ENCODE measurements at places on chromosomes 2 and 18.

GRCh38 chr18:57527556-57528229 is 58.8 kb downstream of the FECH start:
- no peak for DNase-seq

GRCh38 chr2:39119732-39120520 is 925 bp downstream of the SOS1 start:
- DNase-seq, result peak; percentile 54

GRCh38 chr18:75896865-75897264 is 469.4 kb upstream of the SMIM21 start:
- DNase-seq, result no peak

GRCh38 chr18:10557085-10557677 is 31.4 kb downstream of the NAPG start:
- DNase-seq, result no peak

DNA sequence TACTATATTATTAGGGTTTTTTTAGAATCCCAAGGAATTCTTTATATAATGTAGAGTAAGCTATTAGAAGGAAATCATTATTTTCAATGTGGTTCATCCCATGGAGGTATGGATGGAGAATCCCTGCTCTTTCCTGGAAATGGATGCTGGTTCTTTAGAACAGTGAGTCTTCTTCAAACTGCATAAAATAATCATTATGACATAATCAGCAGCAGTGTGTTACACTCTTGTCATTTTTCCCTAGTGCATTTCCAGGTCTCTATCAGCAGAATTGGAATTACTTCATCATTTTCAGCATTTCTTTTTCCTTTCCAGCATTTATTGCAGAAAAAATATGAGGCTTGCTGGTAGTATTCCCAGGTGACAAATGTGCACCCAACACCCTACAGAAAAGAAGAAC is 168.1 kb downstream of the ETAA1 start:
- DNase-seq, result no peak

GRCh38 chr2:237101118-237101979 is 15.7 kb downstream of the COPS8 start:
- DNase-seq, result no peak

GRCh38 chr2:71243634-71244301 is 16.9 kb upstream of the PAIP2B start:
- DNase-seq, result no peak

DNA sequence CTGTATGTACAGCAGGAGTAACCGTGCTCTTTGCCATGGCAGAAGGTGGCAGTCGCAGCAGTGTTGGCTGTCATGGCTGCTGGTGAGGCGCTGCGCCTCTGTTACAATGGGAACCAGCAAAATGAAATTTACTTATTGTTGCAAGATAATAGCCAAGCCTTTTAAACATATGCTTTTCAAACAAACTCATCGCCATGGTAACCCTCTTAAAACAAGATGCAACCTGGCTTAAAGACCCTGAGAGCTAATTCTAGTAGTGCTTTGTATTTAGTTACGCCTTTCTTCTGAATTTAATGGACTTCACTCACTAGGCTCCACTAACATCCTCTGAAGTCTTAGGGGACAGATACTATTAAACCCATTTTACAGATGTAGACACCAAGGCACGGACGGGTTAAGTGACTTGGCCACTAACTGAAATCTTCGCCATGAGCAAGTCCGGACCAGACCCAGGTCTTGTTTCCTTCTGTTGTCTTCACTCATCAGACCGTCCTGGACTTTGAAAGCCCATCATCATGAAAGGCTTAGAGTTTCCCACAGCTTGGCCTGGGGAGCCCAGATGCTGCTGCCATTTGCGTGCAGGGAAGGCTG is 111.6 kb upstream of the ODC1 start:
- no peak for DNase-seq

DNA sequence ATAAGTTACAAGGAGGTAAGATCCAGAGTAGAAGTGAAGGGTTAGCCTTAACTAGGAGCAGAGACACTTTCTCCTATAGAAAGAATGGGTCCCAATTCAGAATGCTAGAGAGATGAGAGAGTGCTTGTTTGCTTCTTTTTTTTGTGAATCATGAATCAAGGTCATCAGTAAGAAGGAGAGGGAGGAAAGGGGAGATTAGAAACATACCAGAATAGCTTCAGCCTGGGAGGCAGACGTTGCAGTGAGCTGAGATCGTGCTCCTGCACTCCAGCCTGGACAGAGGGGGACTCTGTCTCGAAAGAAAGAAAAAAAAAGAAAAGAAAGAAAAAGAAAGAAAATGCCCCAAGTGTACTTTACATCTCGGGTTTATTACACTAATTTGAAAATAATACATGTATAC is 55.8 kb upstream of the SLC35F5 start:
- no peak for DNase-seq

DNA sequence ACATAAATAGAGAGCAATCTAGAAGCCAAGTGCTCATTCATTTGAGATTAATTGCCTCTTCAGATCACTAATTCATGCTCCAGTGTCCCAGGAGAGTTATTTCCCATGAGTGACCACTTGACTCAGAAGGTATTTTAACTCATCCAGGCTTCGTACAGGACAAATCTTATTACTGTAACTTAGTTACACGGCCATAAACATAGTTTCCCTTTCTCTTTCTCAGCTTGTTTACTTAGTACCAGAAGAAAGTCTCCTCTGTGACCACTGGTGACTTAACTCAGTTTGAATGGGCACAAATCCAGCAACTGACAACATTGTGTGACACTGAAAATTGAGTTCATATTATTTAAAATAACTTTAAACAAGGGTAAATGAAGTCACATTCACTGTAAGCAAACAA is 25.3 kb downstream of the MMADHC start:
- DNase-seq, result no peak

GRCh38 chr2:99348173-99348572 is 11.0 kb downstream of the EIF5B start:
- no peak for DNase-seq

- DNase-seq, result no peak
Observed at GRCh38 chr18:32871786-32872185, 99.0 kb upstream of the KLHL14 start.

GRCh38 chr2:101623031-101623521 is 74.4 kb upstream of the MAP4K4 start:
- DNase-seq, result no peak

DNA sequence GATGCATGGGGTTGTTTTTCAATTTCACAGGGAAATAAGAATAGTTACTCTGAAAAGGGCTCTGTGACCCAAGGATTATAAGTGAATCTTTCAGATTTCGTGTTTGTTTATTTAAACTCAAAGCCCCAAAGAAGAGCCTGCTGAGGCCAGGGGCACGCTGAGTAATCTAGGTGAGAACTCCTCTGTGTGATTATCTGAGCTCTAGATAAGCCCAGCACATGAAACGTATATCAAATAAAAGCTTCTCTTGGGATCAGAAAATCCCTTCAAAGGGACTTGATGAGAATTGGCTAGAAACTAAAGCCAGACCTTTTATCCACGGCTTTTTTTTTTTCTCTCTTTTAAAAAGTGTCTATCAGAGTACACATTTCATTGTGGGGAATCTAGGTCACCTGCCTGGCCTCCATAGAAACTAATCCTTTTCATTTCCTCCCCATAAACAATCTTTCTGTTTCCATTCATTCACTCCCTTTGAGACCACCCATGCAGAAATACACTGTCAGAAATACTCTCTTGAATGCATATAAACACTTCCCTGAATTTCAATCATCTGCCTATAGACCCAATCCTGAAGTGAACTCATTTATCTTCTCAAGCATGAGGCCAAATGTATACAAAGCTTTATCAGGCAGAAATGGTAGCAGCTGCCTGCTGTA is 137.4 kb downstream of the RIT2 start:
- DNase-seq, result no peak

- no peak for DNase-seq
Observed at GRCh38 chr2:178485356-178485755, 5.1 kb downstream of the PLEKHA3 start.

DNA sequence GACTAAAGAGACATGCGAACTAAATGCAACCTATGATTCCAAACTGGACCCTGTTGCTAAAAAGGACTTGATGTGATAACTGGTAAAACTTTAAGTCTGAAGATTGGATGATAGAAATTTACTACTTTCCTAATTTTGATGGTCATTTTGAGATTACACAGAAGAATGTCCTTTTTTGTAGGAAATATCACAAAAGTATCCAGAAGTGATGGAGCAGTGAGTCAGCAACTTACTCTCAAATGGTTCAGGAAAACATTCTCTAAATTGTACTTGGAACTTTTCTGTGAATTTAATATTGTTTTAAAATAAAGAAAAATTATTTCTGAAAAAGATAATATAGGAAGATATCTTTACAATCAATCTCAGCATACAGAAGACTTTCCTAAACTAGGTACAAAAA is 19.9 kb downstream of the MBOAT2 start:
- DNase-seq, result no peak

DNA sequence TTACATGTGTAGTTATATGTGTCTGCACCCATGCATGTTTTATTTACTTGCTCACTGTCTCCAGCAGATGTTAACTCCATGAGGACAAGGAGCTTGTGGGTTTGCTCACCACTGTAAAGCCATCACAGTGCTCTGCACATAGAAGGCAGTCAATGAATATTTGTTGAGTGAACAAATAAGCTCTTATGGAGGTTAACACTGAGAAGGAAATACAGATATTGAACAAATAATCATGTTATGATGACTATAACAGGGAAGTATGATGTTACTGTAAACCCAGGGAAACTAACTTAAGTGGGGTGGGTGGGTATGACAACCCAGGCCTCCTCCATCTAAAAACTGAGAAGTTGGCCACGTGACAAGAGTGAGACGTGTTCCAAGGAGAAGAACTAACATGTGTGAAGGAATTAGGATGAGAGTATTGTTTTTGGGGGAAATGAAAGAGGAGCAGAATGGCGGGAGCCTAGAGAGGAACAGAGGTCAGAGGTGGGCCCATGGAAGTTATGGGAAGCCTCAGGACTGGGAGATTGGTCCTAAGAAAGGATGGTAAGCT is 6.0 kb upstream of the FAM117B start:
- DNase-seq, result no peak

DNA sequence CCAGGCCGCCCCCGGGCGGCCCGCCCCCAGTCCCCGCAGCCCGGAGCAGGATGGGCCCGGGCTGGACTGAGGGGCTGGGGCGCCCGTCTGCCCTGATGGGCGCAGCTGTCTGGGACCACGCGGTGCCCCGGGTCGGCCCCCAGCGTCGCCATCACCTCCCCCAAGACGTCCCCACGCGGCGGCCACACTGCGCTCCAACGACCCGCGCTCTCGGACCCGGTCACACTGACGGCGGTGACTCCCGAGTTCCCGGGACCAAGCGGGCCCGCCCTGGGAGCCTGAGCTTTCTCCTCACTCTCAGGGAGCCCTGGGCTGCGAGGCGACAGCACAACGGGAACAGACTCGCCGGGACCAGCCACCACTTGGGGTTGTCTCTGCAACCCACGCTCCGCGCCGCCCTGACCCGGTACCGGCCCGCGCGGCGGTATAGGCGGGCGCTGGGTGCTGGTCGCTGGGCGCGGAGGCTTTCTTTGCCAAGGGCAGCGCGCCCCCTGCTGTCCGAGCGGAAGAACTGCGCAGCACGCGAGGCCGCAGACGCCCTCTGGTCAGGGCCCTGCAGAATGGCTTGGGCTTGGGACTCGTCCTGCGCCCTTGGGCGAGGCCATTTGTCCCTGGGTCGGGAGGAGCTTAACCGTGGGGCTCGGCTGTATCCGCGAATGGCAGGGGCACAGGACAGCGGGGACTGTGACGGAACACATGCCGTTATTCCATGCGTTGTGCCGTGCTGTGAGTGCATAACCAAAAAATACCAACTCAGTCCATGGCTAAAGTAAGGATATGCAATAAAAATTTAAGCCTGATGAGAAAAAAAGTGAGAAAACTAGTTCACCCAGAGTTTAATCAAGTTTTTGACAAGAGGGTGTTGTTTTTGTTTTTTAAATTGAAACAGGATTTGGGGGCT is 54.8 kb upstream of the ANKRD62 start:
- DNase-seq, result peak; percentile 62

DNA sequence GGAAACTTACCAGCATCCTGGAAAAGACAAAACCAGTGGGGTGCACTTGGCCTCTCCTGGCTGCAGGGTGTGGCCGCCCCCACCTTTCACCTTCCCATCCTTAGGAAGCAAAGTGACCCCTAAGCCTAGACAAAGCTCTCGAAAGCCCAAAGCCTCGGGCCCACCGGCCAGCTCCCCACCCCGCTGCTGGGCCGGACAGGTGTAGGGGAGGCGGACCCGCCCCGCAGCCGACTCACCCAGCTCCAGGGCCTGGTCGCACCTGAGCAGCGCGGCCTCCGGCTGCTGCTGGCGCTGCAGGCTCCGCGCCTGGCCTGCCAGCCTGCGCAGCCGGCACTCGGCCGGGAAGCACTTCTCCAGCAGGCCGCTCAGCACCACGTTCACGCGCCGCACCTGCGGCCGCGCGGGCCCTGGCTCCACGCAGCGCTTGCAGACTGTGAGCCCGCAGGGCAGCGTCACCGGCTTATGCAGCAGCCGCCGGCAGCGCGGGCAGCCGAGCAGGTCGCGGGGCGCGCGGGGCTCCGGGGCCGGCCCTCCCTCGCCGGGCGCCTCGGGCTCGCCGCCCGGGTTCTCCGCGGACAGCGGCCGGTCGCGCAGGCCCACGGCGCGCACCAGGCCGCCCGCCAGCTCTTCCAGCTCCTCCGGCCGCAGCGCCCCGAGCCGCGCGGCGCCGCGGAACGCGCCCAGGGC is 979 bp downstream of the LONRF2 start:
- no peak for DNase-seq

GRCh38 chr18:64742898-64743297 is 594.0 kb upstream of the LINC00305 start:
- DNase-seq, result no peak

- DNase-seq, result no peak
Observed at GRCh38 chr2:38502107-38502506, 100.6 kb downstream of the HNRNPLL start.

DNA sequence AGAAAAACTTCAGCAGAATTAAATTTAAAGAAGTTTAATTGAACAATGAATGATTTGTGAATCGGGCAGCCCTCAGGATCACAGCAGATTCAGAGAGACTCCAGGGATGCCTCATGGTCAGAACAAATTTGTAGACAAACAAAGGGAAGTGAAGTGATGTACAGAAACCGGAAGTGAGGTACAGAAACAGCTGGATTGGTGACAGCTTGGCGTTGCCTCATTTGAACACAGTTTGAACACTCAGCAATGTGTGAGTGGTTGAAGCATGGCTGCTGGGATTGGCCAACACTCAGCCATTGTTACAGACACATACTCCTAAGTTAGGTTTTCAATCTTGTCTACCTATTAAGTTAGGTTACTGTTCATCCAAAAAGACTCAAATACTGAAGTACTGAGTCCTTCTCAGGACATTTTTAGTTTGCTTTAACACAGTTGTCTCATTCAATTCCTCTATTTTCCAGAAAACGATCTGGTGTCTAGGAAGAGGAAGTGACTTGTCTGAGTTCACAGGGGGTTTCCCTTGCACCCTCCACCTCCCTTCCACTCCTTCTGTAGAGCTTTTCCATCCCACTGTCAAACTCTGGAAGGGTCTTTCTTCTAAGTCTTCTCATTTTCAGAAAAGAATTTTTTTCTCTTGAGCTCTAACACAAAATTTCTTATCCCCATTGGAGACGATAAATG is 137.9 kb downstream of the SLC4A3 start:
- no peak for DNase-seq

DNA sequence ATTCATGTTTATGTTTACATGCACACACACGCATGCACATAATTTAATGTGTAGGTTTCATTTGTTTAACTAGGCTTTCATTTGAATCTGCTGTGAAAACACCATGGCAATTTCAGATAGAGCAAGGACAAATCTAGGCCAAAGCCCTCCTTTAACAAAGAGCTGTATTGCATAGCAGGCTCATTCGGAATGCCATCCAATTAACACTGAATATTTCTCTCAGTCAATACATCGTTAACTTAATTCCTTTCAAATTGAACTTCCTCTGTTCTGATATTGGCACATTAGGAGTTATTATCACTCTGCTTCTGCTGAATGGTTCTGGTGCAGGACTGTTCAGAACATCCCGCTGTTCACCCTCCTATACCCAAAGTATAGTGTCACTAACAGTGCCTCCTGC is 435.1 kb upstream of the CDH20 start:
- no peak for DNase-seq
